CD4-positive, alpha-beta memory T cell (primary cell): ENCODE measurements at places on chromosomes 2 and 18.

- no peak for DNase-seq
Observed at GRCh38 chr18:70074116-70074515, 126.4 kb upstream of the CD226 start.

- no peak for DNase-seq
Observed at GRCh38 chr2:28745876-28746275, 5.8 kb upstream of the PPP1CB start.

GRCh38 chr2:234241656-234242458, 191.4 kb downstream of the SPP2 start:
- no peak for DNase-seq

DNA sequence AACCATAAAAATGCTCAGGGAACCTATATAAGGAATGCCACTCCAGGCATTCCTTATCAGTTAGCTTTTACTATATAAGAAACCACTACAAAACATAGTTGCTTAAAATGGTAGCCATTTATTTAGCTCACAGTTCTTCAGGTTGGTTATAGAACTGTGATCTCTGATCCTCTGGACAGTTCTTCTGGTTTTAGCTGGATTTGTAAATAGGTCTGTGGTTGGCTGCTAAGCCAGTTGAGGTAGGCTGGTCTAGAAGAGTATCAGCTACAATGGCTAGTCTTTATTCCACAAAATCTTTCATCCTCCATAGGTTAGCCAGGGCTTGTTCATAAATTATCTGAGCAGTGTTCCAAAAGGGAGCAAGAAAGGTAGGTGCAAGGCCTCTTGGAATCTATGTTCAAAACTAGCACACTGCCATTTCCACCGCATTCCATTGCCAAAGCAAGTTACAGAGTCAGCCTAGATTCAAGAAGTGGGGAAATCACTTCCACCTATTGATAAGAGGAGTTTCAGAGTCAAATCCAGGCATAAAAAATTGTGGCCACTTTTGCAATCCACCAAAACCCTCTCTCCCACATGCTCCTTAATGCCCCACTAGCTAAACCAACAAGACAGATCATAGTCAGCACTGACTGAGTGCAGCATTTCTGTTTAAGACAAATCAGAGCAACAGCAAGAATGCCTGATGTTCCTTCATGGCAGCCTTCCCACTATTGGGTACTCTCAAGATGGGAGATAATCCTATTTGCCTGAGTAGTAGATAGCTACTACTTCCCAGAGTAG, 146.4 kb downstream of the IRS1 start:
- DNase-seq, result no peak

DNA sequence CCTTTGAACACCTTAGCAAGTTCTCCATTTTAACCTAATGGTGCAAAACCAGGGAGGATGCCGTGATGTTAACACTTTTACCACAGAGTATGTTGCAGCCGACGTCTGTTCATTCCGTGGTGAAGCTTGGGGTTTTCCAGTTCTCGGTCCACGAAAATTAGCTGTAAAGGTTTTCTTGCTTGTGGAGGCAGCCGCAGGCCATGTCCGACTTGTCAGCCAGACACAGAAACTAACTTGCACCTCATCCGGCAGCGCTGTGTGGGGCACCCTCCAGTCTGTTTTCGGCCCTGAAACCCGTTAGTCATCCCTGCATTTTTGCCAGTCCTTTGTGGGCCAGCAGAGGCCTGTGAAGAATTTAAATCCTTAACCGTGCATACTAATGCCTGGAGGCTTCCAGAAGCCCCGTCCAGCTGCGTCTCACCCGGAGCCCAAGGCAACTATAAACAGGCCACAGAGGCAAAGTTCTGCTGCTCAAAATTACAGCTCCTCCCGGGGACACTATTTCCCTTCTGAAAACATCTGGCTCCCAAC, 70.6 kb downstream of the SH3YL1 start:
- DNase-seq, result peak; percentile 54

DNA sequence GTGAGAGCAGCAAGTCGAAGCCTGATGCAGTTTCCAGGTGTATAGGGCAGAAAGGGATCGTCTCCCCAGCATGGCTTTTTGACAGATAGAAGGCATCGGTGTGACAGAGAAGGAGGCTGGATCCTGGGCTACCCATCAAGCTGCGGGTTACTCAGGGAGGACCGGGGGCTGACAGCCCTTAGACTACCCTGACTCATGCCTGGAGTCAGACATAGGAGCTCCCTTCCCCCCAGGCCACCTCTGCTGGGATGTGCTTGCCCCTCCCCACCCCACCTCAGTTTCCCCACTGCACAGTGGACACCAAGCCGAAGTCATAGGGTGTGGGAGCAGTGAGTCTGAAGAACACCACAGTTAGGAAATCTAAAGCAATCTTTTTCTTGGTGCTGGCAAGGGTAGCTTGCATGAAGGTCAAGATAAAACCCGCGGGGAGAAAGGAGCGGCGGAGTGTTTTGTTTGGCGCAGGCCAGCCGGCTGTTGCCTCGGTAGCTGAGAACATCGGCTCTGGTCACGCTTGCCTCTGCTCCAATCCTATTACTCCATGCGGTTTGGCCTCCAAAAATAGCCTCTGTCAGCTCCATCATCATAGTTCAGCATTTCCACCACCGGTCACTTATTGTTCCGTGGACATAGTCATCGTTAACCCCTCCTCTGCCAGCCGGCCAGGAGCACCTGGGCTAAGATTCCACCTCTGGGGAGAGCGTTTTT, 169.2 kb upstream of the GLI2 start:
- no peak for DNase-seq

DNA sequence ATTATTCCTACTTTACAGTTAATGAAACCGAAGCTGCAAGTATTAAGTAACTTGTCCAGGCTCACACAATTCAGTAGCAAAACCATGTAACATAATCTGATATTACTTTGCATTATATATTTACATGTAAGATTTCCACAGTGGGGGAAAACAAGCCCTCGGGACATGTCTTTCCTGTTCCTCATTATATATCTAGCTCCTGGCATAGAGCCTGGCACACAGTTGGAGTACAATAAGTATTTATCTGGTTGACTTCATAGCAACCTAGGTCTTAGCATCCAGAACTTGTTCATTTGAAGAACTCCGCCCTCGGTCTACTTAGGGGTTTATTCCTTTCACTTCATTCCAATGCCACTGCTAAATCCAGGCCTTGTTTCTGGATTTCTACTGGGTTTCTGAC, 1.6 kb upstream of the RBM45 start:
- DNase-seq, result no peak

DNA sequence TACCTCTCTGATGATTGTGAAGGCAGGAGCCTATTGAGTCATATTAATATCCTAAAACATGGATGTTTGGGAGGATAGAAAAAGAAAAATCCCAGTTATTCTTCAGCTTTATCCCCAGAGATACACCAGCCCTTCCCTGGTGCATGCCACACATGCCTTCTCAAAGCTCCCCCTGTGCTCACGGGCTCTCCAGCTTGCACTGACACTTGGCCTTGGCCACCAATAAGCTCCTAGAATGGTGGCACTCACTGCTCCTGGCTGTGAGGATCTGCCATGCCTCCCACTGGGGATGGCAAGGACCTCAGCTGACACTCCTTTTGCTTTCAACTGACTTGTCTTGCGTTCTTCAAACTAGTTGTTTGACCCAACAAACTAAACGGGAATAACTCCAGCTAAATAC, 15.9 kb downstream of the SLC14A1 start:
- no peak for DNase-seq

DNA sequence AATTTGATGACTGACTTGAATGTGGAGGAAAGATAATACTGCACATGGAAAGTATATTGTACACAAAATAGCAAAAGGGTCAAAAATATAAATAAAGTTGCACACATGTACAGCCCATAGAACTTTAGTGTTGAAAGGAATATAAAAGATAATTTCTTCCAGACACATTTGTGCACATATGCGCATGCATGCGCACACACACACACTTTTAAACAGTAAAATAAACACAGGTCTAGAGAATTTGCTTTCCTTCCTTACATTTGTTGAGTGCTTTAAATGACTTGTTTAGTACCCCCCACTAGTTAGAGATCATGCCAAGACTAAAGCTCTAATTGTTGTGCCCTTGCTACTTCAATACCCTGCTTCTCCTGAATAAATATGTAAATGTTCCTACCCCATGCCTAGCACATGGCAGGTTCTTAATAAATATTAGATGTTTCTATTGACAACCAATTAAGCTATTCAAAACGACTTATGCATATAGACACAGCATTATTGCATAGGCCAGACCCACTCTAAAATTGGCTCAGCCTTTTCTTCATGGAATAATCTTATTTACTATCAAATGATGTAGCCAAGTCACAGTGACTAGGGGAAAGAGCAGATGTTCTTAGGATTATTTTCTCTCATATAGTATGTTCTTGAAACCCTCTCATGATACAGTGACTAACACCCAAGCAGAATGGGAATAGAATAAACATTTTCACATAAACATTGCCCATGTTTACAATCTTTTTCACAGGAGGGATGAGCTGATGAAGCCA, 165.5 kb upstream of the ACVR2A start:
- no peak for DNase-seq

GRCh38 chr18:48098007-48098406, 167.5 kb upstream of the SMAD2 start:
- DNase-seq, result no peak

GRCh38 chr2:26462100-26462499, 15.8 kb downstream of the OTOF start:
- no peak for DNase-seq

GRCh38 chr2:3631161-3631850, 26.7 kb upstream of the ALLC start:
- no peak for DNase-seq

DNA sequence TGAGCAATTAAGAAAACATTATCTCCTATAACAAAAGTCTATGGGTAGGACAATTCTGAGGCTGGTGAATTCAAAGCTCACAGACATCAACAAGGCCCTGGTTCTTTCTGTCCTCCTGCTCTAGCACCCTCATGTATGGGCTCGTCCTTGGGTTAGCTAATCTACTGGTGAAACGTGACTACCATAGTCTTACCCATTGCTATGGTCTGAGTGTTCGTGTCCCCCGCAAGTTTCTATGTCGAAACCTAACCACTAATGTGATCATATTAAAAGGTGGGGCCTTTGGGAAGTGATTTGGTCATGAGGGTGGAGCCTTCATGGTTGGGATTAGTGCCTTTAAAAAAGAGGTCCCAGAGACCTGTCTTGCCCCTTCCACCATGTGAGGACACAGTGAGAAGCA, 564.7 kb downstream of the TNS1 start:
- no peak for DNase-seq

- DNase-seq, result no peak
Observed at GRCh38 chr18:11962597-11962996, 18.7 kb upstream of the IMPA2 start.

GRCh38 chr2:239152916-239153305, 247.9 kb downstream of the HDAC4 start:
- DNase-seq, result no peak

- no peak for DNase-seq
Observed at GRCh38 chr2:105490956-105491355, 92.1 kb upstream of the FHL2 start.

- DNase-seq, result no peak
Observed at GRCh38 chr18:74219056-74219455, 70.7 kb downstream of the TIMM21 start.

GRCh38 chr2:238130111-238130695, 8.3 kb upstream of the KLHL30 start:
- DNase-seq, result no peak

DNA sequence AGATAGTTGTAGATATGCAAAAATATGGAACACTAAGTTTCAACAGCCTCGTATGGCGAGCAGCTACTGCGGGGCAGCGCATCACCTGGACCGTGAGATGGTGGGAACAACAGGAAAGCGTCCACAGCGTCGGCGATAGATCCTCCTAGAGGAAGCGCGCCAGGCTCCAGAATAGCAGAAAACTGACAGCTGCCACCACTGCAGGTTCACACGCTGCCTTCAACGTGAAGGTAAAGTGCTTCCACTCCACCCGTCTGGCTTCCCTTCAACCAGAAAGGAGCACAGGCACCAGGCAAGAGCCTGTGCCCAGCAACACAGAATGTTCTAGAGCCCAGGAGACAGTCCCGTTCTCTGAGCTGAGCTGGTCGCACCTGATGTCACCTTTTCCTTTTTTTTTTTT, 20.0 kb downstream of the FBXO48 start:
- DNase-seq, result no peak

- DNase-seq, result no peak
Observed at GRCh38 chr2:129903586-129904425, 75.7 kb upstream of the RAB6C start.

- DNase-seq, result no peak
Observed at GRCh38 chr18:75083131-75083530, 125.8 kb downstream of the PTGR3 start.

DNA sequence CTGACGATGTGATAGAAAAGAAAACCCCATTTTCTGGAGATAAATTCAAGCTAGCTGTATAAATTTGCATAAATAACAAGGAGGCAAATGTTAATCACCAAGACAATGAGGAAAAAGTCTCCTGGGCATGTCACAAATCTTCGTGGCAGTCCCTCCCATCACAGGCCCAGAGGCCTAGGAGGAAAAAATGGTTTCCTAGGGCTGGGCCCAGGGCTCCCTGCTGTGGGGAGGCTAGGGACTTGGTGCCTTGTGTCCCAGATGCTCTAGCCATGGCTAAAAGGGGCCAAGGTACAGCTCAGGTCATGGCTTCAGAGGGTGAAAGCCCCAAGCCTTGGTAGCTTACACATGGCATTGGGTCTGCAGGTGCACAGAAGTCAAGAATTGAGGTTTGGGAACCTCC, 134.6 kb downstream of the CABLES1 start:
- no peak for DNase-seq

GRCh38 chr18:22974001-22974400, 40.9 kb downstream of the RBBP8 start:
- DNase-seq, result no peak

DNA sequence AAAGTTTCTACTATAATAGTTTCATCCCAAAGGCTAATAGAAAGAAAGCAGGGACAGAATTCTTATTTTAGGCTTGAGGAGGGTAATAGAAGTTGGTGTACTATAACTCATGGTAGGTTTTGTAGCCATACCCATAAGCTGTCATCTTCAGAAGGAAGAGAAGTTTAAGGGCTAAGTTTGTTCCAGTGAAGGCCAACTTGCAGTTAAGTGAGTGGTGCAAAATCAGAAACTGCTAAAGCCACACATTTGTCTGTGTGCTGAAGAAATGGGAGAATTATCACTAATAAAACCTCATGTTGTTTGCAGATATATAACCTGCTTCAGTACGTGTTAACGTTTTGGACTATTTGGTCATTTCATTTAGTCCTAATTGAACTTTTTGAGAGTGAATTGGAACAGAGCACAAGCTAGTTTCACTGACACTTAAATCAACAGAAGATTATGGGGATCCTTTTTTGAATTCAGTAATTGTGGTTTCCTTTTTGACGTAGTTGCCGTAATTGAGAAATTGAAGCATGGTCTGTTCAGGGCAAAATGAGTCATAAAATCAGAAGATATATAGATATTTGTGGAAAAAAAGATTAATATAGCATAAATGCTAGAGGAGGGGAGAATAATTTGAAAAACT, 69.1 kb downstream of the PHLPP1 start:
- DNase-seq, result no peak

GRCh38 chr2:71457123-71457915, 4.0 kb downstream of the DYSF start:
- DNase-seq, result no peak

- peak; percentile 98 for DNase-seq
Observed at GRCh38 chr2:241148891-241149674, at the start of gene PASK. Gene PASK, minus strand, starts transcription at chr2:241149472. Its CDS starts 6,440 bp downstream, at chr2:241143032.
